Activated T-helper 1 cell treated with Interleukin-2 at 50 U/mL for 16 hours (primary cell): ENCODE measurements at places on chromosomes 4 and X.

GRCh38 chr4:46900082-46900481 is 9.0 kb downstream of the COX7B2 start:
- DNase-seq = no peak

DNA sequence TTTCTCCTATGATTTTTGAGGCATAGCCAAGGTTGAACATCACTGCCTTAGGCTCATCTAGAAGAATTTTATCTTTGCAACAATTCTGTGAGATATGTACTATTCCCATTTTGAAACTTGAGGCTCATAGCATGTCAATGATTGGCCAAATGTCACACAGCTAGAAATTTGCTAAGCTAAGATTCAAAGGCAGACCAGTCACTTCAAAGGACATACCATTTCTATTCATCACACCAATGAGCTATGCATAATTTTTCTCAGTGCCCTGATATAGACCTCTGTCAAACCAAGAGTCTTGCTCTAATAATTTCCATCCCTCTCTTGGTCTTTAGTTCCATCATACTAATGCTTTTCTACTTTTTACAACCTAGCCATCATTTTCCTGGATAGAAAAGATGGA is 27.6 kb upstream of the SERTM2 start:
- no peak for DNase-seq

DNA sequence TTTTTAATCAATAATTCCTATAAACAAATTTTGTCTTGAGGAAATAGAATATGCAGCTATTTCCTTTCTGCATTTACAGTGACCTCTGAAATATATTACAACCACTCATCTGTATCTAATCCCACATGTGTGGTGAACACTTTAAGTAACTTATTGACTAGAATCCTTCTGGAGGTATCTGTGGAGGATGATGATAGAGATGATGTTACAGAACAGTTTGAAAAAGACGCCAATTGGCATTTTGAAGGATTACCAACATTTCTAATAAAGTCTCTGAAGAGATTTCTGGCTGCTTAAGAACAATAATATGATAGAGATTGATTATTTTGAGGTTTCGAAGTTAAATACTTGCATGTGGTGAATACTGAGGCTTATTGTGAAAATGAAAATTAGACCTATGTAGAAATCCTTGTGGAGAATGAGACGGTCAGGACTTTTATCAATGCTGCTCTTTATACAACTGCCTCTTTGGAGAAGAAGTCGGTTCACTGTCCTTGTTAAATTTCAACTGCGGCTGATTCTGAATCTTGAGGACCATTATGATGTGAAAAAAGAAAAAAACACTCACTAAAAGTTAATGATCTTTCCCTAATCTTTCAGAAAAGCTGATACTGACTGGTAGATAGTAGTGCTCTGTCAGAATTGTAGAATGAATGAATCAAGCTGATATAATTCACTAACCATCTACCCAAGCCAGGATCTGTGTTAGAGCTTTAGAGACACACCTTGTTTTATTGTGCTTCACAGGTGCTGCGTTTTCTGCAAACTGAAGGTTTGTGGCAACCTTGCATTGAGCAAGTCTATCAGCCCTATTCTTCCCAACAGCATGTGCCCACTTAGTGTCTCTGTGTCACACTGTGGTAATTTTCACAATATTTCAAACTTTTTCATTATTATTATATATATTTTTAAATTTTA is 204.7 kb downstream of the SPRY1 start:
- DNase-seq = no peak

DNA sequence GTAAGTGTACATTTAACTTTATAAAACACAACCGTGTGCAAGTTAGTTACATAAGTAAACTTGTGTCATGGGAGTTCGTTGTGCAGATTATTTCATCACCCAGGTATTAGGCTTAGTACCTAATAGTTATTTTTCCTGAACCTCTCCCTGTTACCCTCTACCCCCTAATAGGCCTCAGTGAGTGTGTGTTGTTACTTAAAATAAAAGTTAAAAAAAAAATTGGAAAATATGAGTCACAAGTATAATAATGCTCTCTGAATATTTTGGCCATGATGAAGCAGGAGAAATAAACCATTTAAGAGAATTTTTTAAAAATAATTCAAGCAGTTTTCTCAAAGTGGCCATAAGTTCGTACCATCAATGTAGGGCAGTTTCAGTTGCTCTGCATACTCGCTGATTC is 105.1 kb upstream of the GRID2 start:
- no peak for DNase-seq

- no peak for DNase-seq
Observed at GRCh38 chrX:69107231-69107739, 58.0 kb downstream of the PJA1 start.

DNA sequence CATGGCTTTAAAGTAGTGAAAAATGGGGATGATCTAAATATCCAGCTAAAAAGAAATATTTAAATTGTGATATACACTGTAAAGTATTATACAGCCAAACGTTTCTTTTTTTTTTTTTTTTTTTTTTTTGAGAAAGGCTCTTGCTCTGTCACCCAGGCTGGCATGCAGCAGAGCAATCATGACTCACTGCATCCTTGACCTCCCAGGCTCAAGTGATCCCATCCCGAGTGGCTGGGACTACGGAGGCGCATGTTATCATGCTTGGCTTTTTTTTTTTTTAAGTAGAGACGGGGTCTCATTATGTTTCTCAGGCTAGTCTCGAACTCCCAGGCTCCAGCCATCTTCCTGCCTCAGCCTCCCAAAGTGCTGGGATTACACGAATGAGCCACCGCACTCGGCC is 17.1 kb downstream of the SMIM14 start:
- DNase-seq = no peak

DNA sequence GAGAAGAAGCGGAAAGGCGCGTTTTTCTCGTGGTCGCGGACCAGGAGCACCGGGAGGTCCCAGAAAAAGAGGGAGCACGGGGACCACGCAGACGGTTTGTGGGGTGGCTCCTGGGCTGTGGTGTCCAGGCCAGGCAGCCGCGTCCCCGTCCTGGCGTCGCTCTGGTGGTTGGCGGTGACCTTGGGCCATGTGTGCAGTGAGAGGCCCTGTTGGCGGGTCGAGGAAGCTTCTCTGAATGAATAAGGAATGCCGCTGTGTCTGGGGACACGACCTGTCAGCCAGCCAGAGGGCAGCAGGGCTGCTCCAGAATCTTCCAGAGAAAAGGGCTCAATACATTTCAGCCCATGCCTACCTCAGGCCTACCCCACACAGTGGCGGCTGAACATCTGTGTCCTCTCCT is 24.3 kb upstream of the HGFAC start:
- no peak for DNase-seq

GRCh38 chr4:140018931-140019618 is 134.9 kb downstream of the MAML3 start:
- DNase-seq = no peak

DNA sequence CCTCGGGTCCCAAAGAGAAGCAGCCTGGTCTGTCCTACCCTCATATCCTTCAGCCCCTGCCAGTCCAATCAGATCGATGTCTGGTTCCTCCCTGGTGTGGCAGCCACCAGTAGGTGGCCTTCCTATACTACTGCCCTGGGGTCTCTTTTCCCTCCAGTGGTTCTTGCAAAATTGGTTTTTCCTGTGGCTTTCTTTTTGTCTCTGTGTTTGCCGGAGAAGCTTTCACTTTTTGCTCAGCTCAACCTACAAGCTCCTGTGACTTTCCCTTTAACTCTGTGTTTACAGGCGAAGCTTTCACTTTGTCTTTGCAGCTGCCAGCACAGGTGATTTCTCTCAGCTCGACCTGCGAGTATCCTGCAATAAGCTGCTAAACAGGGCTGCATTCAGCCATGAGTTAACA is 46.8 kb downstream of the UGT2A3 start:
- no peak for DNase-seq

- no peak for DNase-seq
Observed at GRCh38 chr4:55032179-55032578, 93.2 kb downstream of the KDR start.

GRCh38 chrX:10702031-10702430 is 81.6 kb upstream of the MID1 start:
- DNase-seq = no peak

DNA sequence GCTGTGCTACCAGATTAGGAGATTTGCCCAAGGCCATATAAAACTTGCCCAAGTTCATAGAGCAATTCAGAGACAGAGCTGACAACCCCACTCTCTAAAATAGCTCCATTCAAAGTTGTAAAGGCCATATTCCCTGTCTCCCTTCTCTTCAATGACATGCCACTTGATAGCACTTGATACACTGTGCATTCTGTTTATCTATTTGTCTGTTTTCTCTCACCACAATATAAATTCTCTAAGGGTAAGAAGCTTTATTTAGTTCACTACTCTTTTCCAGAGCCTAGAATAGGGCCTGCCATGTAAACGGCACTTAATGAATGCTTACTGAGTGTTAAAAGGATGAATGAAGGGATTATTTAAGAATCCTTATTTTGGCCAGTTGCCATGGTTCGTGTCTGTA is 24.1 kb upstream of the MAP9 start:
- DNase-seq = no peak

DNA sequence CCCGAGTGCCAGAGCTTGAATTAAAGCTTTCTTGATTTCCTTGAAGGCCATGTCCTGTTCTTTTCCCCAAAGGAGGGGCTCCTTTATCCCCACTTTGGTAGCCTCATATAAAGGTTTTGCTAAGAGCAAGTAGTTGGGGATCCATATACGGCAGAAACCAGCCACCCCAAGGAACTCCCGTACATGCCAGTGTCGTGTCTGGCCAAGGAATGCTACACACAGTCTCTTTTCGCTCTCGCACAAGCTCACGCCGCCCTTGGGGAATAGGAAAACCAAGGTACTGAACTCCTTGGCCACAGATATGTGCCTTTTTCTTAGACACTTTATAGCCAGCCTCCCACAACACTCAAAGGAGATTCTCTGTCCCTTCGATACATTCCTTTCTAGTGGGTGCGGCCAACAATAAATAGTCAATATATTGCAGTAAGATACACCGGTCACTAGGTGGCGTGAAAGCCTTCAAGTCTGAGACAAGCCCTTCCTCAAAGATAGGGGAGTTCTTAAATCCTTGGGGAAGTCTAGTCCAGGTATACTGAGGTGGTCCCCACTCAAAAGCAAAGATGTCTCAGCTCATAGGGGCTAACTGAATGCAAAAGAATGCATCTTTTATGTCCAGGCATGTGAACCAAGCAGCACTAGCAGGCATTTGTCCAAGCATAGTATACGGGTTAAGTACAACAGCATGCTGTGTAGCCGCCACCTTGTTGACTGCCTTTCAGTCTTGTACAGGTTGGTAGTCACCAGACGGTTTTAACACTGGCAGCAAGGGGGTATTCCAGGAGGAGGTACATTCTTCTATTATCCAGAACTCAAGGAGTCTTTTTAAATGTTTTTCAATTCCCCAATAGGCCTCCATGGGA is 57.8 kb upstream of the XAGE1B start:
- no peak for DNase-seq

DNA sequence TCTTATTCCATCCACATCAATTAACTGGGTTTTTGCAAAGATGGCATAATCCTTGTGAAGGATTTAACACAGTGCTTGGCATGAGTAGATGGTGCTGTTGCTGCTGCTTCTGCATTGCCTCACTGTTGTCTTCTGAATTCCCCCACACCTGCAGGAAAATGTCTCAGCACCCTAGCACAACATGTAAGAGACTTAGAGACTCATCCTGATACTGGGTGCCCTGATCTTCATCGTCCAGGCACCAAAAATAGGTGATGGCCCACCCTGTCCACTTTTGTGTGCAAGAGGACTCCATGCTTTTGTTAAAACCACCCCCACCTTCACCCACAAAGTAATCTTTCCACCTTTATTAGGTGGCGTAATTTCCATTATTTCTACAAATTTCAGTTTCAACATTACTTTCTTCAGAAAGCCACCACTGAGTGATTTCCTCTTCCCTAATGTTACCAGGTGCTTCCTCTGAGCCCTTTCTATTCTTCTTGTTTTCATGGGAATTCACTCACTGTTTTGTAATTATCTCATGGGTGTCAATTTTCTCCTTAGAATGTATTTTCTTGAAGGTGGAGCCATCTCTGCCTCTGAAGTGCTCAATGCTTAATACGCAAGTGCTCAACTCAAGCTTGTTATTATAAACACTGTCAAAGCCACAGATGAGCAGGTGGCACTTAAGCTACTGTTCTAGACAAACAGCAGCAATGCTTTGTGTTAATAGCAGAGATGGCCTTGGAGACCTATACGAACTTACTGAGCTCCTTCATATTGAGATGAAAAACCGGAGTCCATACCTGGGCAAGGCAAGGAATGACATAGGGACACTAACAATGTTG is 89.5 kb downstream of the HS3ST1 start:
- no peak for DNase-seq

DNA sequence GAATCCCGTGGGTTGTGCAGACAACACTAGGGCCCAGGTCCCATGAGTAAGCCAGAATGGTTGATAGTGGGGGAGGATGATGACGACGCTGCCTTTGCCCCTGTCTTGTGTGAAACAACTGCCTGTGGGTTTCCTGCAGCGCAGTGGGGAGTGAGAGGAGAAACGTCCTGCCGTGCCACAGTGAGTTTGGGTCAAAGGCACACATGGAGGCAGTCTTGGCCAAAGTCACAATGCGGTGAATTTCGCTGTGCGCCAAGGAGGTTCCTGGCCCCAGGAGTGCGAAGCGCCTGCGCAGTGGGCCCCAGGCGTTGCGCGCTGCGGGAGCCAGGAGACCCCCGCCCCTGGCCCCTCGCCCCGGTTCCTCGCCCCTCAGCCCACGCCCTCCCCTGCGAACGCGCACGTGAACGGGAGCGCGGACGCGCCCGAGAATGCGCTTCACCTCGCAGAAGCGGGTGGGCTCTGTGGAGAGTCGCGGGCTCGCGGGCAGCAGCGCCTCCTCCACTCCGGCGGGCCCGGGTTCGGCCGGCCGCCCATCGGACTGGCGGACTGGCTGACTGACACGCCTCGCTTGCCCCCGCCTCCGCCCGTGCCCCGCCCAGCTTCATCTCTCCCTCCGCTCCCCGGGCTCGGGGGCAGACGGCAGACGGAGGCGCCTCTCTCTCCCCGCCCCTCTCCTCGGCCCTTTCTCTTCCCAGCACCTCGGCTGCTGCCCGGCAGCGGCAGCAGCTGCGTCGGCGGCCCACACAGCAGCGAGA is at the start of gene NUDT10:
Gene NUDT10, plus strand, starts transcription at position 635 of the 755 bp plus-strand sequence. CDS start 144 bp downstream, outside the sequence.
- no peak for DNase-seq

- no peak for DNase-seq
Observed at GRCh38 chr4:116598980-116599789, 486.2 kb downstream of the TRAM1L1 start.

DNA sequence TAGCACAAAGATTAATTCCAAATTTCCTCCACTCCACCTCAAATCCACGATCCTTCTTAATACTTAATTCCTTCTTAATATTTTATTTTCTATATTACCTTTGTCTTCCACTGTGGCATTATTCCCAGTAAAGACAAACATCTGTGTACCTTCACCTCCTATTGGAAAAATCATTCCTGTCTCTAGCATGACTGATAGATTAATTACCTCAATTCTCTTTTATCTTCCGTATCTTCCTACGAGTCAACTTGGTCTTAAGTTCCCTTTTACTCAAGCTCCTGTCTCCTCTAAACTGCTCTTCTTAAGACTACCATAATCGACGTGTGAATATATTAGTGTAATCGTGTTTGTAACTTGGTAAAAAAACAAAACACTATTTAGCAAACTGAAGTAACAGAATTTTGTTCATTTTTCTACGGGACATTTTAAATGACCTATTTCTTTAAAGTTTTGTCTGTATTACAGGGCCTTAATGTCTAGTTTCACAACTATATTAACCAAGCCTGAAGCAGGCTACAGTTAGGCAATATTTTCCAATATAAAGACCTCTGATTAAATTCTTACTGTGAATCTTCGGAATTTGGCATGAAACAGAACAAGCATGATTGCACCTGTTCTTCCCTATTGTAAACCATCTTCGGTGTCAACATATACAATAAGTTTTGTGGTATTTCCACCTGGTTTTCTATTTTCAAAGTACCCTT is 1.1 kb upstream of the USP38 start:
- DNase-seq = no peak

GRCh38 chrX:136528645-136529315 is 3.2 kb upstream of the VGLL1 start:
- no peak for DNase-seq

- no peak for DNase-seq
Observed at GRCh38 chrX:29090811-29091210, 503.6 kb downstream of the IL1RAPL1 start.
